Amygdala (tissue), 56 donors: ENCODE measurements at places on chromosomes 1 and 21.
A peak's percentile ranks its signal among the peaks of the same experiment; 100 is the strongest.

DNA sequence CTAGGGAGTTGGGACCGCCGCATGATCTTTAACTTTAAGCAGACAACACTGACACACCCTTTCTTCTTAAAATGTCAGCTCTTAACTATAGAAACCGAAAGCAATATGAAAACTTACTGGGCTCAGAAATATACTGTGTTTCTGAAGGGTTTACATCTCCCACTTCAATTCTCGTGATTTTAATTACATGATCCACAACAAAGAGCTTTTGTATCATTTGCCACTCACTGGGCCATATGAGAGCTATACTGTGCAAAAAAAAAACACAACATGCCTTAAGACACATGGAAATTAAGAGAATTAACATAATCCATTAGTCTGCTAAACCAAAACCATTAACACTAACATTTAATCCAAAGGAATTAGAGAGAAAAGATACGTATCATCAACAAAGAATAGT, 35.0 kb upstream of the RAP1GAP start:
- no peak for DNase-seq

GRCh38 chr21:42161401-42161955, 57.5 kb upstream of the ABCG1 start:
- DNase-seq: no peak

DNA sequence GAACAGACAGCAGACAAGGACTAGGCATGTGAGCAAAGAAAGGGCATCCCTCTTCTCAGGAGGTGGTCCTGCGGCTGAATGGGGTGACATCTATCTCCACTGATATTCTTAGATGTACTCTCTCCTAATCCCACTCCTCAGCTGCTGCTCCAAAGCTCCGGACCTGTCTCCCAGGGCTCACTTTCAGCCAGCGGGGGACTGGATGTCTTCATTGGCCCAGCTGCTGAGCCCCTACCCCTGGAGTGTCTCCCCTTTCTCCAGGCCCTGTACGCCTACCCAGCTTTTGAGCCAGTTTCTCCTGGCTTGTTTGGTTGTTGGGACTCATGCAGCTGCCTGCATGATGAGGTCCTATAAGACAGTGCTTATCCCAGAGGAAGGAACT, 28.8 kb upstream of the CSF1 start:
- no peak for DNase-seq

- DNase-seq: no peak
Observed at GRCh38 chr1:213055767-213056166, 4.7 kb downstream of the RPS6KC1 start.

DNA sequence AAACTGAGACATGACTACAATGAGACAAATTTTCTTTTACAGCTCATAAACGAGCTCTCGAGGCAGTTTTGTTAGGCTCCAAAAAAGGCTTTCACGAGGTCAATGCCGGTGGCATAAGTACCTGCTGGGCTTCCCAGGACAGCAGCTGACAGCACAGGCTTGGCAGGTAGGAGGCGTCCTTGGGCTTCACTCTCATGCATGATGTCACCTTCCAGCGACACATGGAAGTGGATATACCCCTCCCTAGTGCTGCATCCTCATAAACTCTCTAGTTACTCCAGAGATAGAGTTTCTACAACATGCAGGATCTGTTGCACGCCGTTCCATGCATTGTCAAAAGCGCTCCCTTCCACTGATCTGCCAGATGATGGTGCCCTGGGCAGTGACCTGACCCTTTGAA, 112.5 kb upstream of the PAXBP1 start:
- no peak for DNase-seq

DNA sequence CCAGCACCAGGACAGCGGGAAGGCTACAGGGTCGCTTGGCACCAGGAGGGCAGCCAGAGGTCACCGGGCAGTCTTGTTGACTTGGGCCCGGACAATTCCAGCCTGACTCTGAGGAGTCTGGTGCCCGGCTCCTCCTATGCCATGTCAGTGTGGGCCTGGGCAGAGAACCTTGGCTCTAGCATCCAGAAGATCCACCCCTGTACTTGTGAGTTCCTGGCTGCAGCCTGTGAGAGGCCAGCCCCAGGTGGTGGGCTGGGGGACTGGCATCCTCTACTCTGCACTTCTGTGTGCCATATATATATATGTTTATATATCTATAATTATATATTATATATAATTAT, 11.6 kb upstream of the PTPN7 start:
- DNase-seq: no peak

- DNase-seq: peak; percentile 87
Observed at GRCh38 chr1:204350857-204351573, 8.7 kb downstream of the PLEKHA6 start.

GRCh38 chr1:160293020-160293968, 8.4 kb upstream of the PEX19 start:
- no peak for DNase-seq

GRCh38 chr1:19448491-19449439, 36.6 kb downstream of the CAPZB start:
- DNase-seq: no peak

- DNase-seq: no peak
Observed at GRCh38 chr1:108041360-108042142, 76.6 kb upstream of the VAV3 start.

GRCh38 chr1:13757693-13758092, 57.7 kb downstream of the PRDM2 start:
- DNase-seq: no peak

DNA sequence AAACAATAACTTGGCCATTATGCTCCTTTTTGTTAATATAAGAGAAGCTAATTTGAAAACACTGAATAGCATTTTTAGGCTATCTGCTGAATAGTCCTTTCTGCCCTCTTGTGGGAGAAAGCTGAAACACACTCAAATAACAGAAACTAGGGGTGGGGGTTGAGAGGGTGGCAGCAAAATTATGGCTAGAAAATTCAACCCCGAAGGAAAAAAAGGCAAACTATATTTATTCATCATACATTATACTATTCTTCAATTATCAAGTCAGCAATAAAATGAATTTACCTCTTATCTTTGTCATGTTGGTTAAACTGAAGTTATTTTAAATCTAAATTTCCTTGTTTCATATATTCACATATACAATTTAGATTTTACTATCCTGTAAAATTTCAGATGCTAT, 255.9 kb downstream of the FAF1 start:
- no peak for DNase-seq

DNA sequence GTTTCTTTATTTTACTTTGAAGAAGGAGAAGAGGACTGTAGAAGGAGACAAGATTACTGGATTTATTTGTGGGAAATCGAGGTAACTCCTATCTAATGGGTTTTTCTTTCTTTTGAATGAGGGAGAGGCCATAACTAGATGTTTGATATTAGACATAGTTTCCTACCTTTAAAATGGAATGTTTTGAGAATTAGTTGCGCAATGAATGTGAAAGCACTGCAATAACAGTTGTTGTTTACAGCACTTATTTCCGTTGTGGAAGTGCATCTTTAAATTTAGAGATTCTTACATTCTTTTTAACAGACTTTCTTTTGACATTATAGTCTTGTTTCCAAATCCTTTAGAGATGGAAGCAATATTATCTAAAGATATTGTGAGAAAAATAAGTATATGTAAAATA, 229.0 kb downstream of the SRGAP2C start:
- no peak for DNase-seq

DNA sequence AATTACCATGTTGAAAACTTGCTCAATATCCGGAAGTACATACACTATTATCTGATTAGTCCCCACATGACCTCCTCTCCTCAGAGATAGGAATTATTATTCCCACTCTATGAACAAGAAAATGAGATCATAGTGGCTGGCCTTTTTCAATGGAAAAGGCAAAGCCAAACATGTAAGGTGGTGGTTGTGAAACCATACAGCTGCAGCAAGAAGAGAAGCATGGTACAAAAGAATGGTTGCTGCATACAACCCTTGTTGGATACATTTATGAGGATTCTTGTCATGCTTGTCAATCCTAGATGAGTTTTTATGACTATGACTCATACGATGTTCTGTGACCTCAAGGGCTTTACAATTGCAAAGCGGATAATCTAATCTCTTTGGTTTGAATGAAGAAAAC, 514.7 kb downstream of the PLPP3 start:
- no peak for DNase-seq

GRCh38 chr1:220702733-220703270, 12.6 kb downstream of the C1orf115 start:
- DNase-seq: no peak

- DNase-seq: no peak
Observed at GRCh38 chr1:22662318-22662717, 9.3 kb downstream of the C1QB start.

- DNase-seq: no peak
Observed at GRCh38 chr1:3352299-3352951, 102.0 kb upstream of the ARHGEF16 start.

- no peak for DNase-seq
Observed at GRCh38 chr1:153100245-153100644, 5.9 kb upstream of the SPRR2E start.

DNA sequence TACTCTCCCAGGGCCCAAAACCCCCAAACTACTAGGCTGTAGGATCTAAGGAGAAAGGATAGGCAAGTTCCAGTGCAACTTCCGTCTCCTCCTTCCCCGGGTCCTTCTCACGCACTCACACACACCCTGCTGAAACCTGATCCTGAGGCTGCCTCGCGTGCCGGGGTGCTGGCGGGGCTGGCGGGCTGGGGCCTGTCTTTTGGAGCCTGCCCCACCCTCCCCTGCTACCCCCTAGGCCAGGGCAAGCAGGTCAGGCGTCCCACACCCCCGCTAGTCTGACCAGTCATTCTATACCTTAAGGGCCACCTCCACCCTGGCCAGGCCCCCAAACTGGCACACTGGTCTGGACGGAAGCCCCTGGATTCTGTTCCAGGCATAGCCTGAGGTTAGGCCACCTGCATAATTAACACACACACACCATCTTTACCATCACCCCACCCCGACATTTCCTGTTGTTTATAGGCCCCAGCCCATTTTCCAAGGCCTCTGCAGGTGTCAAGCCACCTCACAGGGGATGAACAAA, 48.3 kb upstream of the ARTN start:
- no peak for DNase-seq
